ENCODE measurements at places on chromosomes 3 and 15. TPM values are rescaled to one million over a fixed set of nuclear protein-coding genes. Genes with fewer than 3 reads are reported as not detected.

Gene LRTM1
- not detected for total RNA-seq

Gene ISG20
- total RNA-seq: 41.2 TPM

Gene GXYLT2
- total RNA-seq: 1.6 TPM

Gene CCR8
- total RNA-seq: not detected

Gene STAC
- total RNA-seq: 1.9 TPM

Gene ITPKA
- total RNA-seq: 9.7 TPM

Gene DUOX1
- total RNA-seq: not detected

Gene ITIH3
- total RNA-seq: 0.15 TPM

Gene WNT5A
- 0.59 TPM for total RNA-seq

Gene SLTM
- 71.4 TPM for total RNA-seq

Gene CELSR3
- total RNA-seq: 4.6 TPM

Gene ZXDC
- 9.4 TPM for total RNA-seq

Gene FANCI
- total RNA-seq: 47.0 TPM

Gene FEZF2
- not detected for total RNA-seq

Gene CHST13
- 0.82 TPM for total RNA-seq

Gene SHF
- total RNA-seq: 0.36 TPM

Gene MSL2
- total RNA-seq: 6.7 TPM

Gene TMEM89
- total RNA-seq: 0.10 TPM

Gene FBXL2
- total RNA-seq: 7.0 TPM

Gene TMEM158
- 10.1 TPM for total RNA-seq

Gene LRCH3
- 17.3 TPM for total RNA-seq

Gene COL6A5
- total RNA-seq: not detected

Gene SLC22A13
- total RNA-seq: not detected

Gene RTP3
- not detected for total RNA-seq

Gene IGSF11
- 4.6 TPM for total RNA-seq

Gene CPN2
- total RNA-seq: not detected

Gene PLA2G4F
- not detected for total RNA-seq

Gene ESYT3
- total RNA-seq: 0.37 TPM

Gene ITGA11
- 4.3 TPM for total RNA-seq

Gene GHSR
- not detected for total RNA-seq

Gene SGO1
- total RNA-seq: 13.7 TPM

Gene DISP2
- 1.1 TPM for total RNA-seq

Gene MAGEL2
- not detected for total RNA-seq

Gene TMC3
- total RNA-seq: not detected

Gene C3orf49
- total RNA-seq: not detected

Gene H1-8
- not detected for total RNA-seq

Gene NIT2
- 84.7 TPM for total RNA-seq

Gene SUCNR1
- 0.07 TPM for total RNA-seq

Measured in A549 treated with AZD2906 at 1 μM for 4 hours (cell line).